ENCODE measurements at places on chromosomes 16 and 17.

DNA sequence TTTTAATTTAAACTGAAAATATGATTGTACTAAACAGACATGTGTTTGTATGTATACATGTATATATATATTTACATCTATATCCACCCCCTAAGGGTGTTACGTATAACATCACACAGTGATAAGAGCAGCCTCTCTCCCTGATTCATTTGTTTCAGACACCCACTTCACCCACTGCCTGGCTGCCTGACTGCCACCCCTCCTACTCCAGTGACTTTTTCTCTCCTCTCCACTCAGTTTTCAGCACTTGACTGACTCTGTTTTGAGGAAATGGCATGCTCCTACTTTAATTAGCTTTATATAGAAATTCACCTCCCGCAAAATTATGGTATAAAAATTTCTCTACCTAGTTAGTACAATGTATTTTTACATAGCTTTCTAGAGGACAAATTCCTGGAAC, 20.0 kb downstream of the BFAR start:
- DNase-seq: no peak

GRCh38 chr16:56558024-56558747, 6.7 kb upstream of the MT4 start:
- DNase-seq: no peak

GRCh38 chr17:73371285-73371684, 59.5 kb upstream of the CDC42EP4 start:
- no peak for DNase-seq

DNA sequence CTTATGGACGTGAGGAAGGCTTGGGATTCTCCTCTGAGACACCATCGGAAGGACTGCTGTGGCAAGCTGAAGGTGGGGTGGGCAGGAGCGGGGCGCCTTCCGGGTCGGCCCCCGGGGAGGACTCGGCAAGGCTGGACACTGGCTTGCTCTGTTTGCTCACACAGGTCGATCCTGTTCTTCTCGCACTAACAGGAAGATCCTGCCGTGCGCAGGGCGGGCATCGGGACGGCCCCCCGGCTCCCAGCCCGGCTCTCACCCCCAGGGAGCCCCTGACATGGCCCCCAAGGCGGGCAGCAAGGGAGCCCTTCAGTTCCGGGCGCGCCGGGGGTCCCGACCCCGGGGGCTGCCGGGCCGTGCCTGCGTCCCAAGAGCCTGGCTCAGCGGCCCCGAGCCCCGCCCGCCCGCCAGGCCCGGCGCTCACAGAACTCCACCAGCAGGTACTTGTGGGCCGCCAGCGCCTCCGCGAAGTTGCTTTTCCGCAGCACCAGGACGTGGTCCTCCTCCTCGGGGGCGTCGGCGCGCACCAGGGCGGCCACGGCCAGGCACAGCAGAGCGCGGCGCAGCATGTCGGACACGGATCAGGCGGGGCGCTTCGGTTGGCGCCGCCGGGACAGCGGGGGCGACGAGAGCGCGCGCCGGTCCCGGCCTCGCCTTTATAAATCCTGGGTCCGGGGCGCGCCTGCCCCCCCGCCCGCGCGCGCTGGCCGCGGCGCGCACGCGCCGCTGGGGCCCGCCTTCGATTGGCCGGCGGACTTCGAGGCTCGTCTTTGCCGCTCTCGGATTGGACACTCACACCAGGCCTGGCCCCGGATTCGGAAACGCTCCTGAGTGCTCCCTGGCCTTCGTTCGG, at the start of gene P4HB:
Gene P4HB (minus strand): TSS at position 630 of the 850 bp plus-strand sequence. CDS start 64 bp downstream, at position 566.
- DNase-seq: no peak

DNA sequence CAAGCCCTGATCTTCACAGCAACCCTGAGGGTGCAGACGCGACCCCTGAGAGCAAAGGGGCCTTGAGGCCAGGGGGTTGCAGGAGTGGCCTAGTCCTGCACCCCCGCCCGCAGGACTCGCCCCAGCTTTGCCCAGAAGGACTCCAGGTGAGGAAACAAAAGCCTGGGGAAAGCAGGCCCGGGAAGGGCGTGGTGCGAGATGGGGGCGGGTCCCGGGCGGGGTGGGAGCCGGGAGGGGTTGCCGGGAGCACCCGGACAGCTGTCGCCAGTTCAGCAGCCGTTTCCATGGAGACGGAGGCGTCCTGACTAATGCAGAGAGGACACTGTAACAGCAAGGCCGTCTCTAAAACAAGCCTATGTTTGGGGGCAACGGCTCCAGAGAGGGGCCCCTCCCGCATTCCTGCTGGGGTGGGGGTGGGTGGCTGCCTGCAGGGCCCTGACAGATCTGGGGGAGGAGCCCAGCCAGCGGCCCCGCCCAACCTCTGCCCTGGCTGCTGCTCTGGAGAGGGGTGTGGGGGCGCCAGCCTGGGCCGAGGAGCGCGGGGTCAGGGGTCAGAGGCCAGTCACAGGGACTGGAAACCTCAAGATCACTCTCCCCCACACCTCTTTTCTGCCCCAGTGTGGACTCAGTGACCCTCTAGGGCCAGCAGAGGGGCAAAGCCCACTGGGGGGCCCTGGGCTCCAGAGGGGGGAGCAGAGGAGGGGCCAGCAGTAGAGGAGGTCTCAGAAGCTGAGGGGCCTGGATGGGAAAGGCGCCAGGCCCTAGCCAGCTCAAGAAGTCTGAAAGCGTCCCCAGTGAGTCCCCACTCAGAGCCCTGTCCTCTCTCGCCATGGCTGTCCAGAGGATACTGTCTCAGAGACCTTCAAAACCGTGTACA, 3.1 kb upstream of the TPPP3 start:
- DNase-seq: no peak

DNA sequence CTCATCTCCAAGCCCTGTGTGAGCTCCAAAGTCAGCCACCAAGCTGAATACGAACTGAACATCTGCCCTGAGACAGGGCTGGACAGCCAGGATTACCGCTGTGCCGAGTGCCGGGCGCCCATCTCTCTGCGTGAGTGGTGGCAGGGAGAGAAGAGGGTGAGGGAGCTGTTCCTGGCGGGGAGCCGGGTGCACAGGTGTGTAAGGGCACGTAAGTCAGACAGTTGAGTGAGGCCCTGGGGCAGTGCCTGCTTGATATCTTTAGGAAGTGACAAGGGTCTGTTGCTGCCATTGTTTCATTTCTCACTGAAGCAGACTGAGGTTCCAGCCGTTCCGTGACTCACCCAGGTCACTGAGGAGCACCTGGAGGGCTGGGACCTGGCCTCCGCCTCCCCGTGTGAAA, 12.4 kb downstream of the DEF8 start:
- no peak for DNase-seq

- DNase-seq: no peak
These were observed 61.4 kb downstream of the VAT1L start for GRCh38 chr16:77849646-77850258.

GRCh38 chr16:79972053-79972704, 371.6 kb upstream of the MAF start:
- DNase-seq: no peak

DNA sequence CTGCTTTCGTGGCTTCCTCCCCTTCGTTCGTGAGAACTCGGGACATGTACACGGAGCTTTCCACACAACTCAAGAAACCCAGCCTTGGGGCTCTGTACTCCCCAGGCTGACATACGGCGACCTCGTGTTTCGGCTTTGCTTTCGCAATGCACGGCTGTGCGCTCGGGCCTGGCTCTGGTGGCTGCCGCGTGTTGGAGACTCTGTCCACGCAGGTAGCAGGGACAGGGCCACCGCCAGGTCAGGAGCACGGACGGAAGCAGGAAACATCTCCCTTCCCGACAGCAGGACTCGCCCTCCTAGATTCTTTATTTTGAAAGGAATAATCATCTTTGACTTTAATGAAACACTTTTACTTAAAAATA, 17.3 kb downstream of the UTS2R start:
- DNase-seq: no peak

GRCh38 chr17:77924757-77925336, 33.7 kb upstream of the TNRC6C start:
- no peak for DNase-seq

GRCh38 chr16:48972236-48972635, 309.4 kb downstream of the CBLN1 start:
- no peak for DNase-seq

- peak; percentile 66 for DNase-seq
These were observed at the start of gene LRRC59 for GRCh38 chr17:50397111-50397918. Gene LRRC59 (minus strand): TSS chr17:50397523. CDS start chr17:50397317, 206 bp downstream.

- no peak for DNase-seq
These were observed 75.8 kb downstream of the PITPNC1 start for GRCh38 chr17:67452681-67453554.

- DNase-seq: no peak
These were observed 43.0 kb downstream of the ABR start for GRCh38 chr17:1136748-1137147.

- DNase-seq: no peak
These were observed 39.1 kb upstream of the TOM1L1 start for GRCh38 chr17:54861471-54861983.

- no peak for DNase-seq
These were observed 6.9 kb upstream of the GJD3 start for GRCh38 chr17:40371261-40371929.

GRCh38 chr17:76972046-76972641, 103.9 kb downstream of the MGAT5B start:
- DNase-seq: no peak

- DNase-seq: no peak
These were observed 6.7 kb downstream of the BAHCC1 start for GRCh38 chr17:81401723-81402529.

GRCh38 chr17:15260376-15261257, 4.5 kb downstream of the PMP22 start:
- DNase-seq: no peak

- no peak for DNase-seq
These were observed at the start of gene TNFSF12 for GRCh38 chr17:7548585-7549400. Gene TNFSF12 (plus strand): TSS chr17:7549058. CDS start chr17:7549154, 96 bp downstream.

DNA sequence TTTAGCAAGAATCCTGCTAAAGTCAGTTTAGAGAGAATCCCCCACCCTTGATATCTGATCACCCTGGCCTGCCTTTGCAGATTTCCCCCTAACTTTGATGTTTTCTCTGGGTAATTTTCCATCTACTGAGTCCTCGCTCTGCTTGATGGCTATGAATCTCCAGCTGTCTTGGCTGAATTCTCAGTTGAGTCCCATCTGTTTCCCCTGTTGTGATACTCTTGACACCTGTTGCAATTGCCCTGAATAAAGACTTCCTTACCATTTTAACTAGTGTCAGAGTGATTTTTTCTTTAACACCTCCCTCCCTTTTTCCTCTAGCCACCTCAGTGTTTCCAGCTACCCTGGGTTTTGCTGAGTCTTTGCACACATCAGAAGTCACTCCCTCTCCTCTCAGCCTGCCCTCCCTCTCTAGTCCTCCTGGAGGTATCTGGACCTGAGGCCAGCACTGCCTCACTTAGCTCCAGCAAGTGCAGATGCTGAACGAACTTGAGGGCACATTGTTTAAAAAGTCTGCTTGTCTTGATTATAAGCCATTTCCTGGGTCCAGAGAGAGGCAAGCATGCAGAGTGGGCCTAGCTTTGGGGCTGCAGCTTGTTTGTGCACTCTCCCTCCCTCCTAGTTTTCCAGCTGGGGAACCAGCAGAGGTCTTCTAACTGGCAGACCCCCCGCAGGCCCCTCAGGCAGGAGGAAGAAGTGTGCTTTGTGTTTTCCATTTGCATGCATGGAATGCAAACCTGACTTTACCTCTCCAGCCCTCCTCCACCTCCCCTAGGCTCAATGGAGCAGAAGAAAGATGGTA, 33.2 kb downstream of the SPACA3 start:
- no peak for DNase-seq

DNA sequence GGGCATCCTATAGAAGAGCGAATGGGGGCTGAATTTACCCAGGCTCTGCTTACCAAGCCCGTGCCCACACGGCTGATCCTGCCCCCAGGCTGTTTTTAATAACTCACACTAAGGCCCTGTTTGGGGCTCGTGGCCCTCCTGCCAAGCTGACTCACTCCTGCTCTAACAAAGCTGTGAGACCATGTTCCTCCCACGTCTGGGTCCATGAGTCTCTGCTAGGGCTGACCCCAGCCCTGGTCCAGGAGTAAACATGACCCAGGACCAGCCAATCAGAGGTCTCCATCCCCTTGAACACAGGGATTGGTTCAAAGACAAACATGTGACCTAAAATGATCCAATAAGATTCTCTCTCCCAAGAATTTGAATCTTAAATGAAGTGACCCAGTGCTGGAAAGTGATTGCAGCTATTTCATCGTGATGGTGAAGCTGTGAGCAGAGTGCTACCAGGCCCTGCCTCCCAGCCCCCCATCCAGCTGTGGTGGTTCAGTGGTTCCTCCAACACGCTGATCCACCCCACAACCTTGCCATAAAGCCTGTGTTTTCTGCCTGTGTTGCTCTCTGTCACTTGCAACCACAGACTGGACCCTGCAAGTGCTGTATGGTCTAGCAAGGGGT, 57.2 kb downstream of the C16orf82 start:
- DNase-seq: no peak

Measured in esophagus squamous epithelium (tissue), 5 donors.